ENCODE measurements at places on chromosomes 2 and 18. TPM values are rescaled to one million over a fixed set of nuclear protein-coding genes. Genes with fewer than 3 reads are reported as not detected.
A peak's percentile ranks its signal among the peaks of the same experiment; 100 is the strongest.

DNA sequence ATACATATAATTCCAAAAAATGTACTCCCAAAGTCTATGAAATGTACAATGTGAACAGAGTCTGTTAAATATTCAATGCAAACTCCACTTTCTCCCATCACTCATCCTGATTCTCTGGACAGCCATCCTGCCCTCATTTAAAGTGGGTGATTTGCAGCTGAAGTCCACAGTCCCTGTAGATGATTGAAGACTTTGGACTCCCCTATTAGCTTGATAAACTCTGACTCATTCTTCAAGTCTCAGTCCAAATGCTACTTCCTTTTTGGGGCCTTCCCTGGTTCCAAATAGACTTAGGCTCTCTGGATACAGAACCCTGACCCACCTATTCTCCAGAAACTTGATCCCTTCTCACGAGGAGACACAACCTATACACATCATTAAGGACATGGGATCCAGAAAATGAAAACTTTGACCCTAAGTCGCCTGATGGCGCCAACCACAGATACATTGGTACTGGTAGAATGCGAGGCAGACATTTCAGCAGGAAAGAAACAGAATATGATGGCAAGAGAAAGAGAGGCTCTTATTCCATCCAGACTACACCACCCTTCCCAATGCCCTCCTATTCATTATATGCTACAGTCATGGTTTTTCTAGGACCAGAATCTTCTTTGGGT lies 122.7 kb downstream of the VIT start:
- no peaks in the 10 kb centered on the region for H3K4me1 ChIP-seq
- peaks cover 3% of the 10 kb centered on the region for H3K36me3 ChIP-seq
- no peak overlapping the region for H3K4me3 ChIP-seq
- H3K27ac ChIP-seq, result no peak overlapping the region
- H3K27me3 ChIP-seq, result no peaks in the 10 kb centered on the region
- DNase-seq, result no peak

DNA sequence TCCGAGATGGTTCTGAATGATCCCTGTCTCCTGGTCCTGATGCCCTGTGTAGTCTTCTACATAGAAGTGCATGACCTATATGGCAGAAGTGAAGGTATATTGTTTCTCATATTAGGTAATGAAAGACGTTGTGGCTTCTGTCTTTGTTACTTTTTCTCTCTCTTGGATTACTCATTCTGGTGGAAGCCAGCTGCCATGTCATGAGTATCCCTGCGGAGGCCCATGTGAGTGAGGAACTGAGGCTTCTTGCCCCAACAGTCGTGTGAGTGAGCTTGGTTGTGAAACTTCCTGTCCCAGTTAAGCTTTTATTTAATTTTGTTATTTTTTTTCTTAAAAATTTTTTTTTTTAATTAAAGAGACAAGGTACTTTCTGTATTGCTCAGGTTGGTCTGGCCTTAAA lies 134.7 kb downstream of the UBR3 start:
- no peak for DNase-seq
- no peaks in the 10 kb centered on the region for H3K4me1 ChIP-seq
- H3K4me3 ChIP-seq, result no peak overlapping the region
- no peaks in the 10 kb centered on the region for H3K36me3 ChIP-seq
- no peak overlapping the region for H3K27ac ChIP-seq

DNA sequence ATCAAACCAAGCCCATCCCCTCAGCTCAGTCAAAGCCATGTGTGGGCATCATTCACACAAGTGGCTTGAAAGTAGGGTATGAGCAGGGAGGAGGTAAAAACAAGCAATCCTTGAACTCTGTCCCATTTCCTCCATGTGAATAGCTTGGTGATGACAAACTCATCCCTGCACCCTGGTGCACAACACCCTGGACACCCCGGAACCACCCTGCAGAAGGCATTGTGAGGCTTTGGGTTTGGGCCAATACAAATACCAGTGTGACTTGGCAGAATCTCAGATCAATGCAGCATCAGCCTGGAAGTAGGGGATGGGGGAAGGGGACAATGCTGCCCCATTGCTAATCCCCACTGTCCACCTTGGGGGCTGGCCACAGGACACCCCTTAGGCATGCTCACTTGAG lies 28.6 kb downstream of the TGFA start:
- H3K4me3 ChIP-seq, result no peak overlapping the region
- no peak for DNase-seq
- no peaks in the 10 kb centered on the region for H3K27me3 ChIP-seq
- peaks cover 10% of the 10 kb centered on the region for H3K4me1 ChIP-seq

DNA sequence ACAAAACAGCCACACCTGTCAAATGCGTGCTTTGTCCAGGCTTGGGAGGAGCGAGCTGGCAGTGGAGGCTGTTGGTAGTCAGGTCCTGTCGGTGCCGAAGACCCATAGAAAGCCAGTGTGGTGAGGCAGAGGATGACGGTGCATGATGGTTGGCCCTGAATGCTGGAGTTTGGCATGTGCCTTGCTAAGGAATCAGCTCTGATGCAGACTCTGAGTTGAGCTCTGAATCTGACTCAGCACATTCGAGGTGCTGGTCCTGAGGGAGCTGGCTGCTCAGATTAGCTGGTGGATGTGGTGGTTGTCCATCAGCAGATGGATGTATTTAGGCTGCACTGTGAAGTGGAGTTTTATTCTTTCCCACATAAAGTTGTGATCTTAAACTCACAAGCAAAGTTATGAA lies 111.3 kb downstream of the ARHGEF4 start:
- H3K36me3 ChIP-seq, result no peaks in the 10 kb centered on the region
- DNase-seq, result no peak
- H3K27me3 ChIP-seq, result peaks cover 13% of the 10 kb centered on the region

DNA sequence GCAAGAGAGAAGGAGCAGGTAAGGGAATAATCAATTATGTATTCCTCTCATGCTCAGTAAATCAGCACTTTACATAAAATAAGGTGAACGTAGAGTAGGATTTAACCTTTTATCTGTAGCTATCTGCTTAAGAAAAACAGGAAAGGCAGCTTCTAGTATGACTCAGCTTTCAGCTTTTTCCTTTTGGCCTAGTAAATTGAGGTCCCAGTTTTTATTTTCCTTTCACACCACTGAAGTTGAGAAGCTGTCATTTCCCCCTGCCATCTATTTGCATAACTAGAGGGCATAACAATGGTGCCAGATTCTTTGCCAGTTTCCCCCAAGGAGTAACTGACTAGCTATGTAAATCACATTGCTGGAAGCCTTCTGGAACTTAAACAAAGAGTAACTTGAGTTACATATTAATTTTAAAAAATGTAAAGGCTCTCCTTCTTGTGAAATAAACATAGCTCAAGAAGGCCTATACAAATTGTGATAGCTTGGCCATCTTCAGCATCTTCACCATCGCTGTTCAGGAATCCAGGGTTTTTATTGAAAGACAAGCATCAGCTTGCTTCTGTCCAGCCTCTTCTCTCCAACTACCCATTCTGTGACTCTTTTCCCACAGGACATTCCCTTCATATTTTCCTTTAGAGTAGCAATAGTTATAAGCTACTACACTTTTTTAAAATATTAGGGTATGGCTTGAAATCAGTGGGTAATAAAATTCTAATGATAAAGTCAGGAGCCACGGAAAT lies 97.0 kb downstream of the KYNU start:
- no peak overlapping the region for H3K27ac ChIP-seq
- DNase-seq, result no peak
- no peak overlapping the region for H3K4me3 ChIP-seq
- no peaks in the 10 kb centered on the region for H3K4me1 ChIP-seq

- no peak for DNase-seq
- H3K27me3 ChIP-seq, result no peaks in the 10 kb centered on the region
- H3K4me3 ChIP-seq, result no peak overlapping the region
- no peaks in the 10 kb centered on the region for H3K4me1 ChIP-seq
Observed at GRCh38 chr18:31373641-31374040, 2.9 kb upstream of the DSG4 start.

- H3K27ac ChIP-seq, result no peak overlapping the region
- no peaks in the 10 kb centered on the region for H3K4me1 ChIP-seq
- no peaks in the 10 kb centered on the region for H3K27me3 ChIP-seq
- no peak overlapping the region for H3K4me3 ChIP-seq
Observed at GRCh38 chr2:110877031-110877827, 144.9 kb downstream of the ACOXL start.

Gene SNED1
- total RNA-seq, result 6.3 TPM

Gene VAMP5
- total RNA-seq, result 37.1 TPM

Gene IL1F10
- not detected for total RNA-seq

Gene TMEM247
- not detected for total RNA-seq

DNA sequence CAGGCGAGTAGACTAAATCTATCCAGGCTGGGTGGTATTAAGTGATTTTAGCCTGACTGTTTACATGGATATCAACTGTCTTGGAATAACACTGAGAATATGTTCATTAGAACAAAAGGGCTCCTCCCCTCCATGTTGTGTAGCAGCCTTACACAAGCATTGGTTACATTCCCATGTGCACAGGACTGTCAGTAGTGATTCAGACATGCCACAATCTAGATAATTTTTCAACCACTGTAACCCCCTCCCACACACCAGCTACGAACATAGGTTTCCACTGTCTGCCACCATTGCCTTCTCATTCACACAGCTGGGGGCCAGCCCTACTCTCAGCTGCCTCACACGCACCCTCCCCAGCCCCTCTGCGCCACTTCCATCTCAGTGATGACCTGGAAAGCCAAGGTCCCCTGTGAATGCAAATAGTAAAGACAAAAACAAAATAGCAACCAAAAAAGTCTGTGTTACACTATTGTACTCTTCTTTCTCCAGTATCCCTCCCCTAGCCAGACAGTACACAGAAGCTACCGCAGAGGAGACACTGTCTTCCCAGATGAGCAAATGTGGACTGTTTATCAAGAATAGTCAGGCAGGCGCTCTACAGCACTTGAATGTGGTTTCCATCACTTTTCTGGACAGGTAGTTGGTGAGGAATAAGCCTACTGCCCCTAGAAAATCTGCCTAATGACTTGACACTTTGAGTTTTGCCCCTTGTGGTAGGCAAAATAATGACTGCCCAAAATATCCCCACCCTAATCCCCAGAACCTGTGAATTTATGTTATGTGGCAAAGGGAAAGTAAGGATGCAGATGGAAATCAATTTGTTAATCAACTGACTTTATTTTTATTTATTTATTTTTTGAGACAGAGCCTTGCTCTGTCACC lies 27.9 kb upstream of the TYMS start:
- no peaks in the 10 kb centered on the region for H3K36me3 ChIP-seq
- no peak for DNase-seq
- no peaks in the 10 kb centered on the region for H3K4me1 ChIP-seq

Gene AQP12A
- not detected for total RNA-seq

- H3K27me3 ChIP-seq, result no peaks in the 10 kb centered on the region
- H3K36me3 ChIP-seq, result peaks cover 75% of the 10 kb centered on the region
- H3K4me1 ChIP-seq, result peaks cover 38% of the 10 kb centered on the region
- peak; percentile 70 for DNase-seq
Observed at GRCh38 chr2:74373221-74373676, 6.9 kb downstream of the DCTN1 start.

Gene NDC80
- 0.33 TPM for total RNA-seq
